Activated CD4-positive, CD25-positive, alpha-beta regulatory T cell (primary cell): ENCODE measurements at places on chromosomes 3 and 15.

DNA sequence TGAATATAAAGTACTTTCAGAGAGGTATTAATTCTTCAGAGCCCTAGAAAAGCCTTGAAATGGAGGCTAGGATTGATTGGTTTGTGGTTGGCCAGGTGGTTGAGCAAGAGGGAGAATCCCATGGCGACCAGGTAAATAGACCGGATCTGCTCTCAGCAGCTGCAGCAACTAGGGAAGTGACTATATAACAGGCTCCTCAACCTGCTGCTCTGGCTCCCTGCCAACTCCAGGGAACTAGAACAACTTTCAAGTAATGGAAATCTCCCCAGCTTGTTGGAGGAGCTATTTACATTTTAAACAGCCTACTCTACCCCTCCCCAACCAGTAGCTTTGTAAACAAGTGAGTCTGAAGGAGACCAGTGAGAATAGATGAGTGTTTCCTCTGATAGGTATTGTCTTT lies 121.8 kb upstream of the CADM2 start:
- DNase-seq: no peak

- DNase-seq: no peak
Measured at GRCh38 chr3:37773911-37774310, 87.8 kb upstream of the CTDSPL start.

- no peak for DNase-seq
Measured at GRCh38 chr3:51395493-51396213, 4.6 kb downstream of the RBM15B start.

- DNase-seq: no peak
Measured at GRCh38 chr3:172268868-172269267, 179.4 kb downstream of the GHSR start.

- DNase-seq: no peak
Measured at GRCh38 chr3:3578718-3579117, 220.5 kb upstream of the LRRN1 start.

- no peak for DNase-seq
Measured at GRCh38 chr3:128378631-128379347, 87.9 kb downstream of the DNAJB8 start.

DNA sequence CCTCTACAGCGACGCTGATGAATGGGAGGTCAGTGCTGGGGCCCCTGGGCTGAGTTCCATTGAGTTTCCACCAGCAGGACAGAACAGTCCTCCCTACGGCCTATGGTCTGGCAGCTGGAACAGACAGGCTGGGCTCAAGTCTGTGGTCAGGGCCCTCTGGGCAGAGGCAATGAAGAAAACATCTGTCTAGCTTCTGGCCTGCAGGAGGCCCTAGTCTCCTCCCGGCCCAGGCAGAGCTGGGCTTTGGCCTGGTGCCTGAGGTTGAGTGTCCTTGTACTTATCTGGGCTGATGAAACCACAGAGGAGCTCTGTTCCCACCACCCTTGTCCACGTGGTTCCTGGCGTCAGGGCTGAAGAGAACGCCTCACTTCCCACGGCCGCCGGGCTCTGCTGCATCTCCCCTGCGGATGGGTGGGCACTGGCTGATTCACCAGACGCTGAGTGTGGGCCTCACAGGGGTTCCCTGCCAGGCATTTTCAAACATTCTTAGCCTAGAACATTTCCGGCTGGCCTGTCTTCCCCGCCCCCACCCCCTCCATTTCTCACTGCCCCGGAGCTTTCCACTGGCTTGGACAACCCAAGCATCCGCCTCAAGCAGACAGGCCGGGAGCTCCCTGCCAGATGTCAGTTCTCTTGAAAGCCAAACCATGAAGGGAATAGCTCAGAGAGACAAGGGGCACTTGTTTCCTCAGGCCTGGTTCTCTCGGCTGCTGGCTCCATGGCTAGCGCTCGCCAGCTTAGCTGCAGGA lies 20.3 kb downstream of the PPCDC start:
- DNase-seq: no peak

- no peak for DNase-seq
Measured at GRCh38 chr3:116388867-116389385, 56.4 kb downstream of the LSAMP start.

DNA sequence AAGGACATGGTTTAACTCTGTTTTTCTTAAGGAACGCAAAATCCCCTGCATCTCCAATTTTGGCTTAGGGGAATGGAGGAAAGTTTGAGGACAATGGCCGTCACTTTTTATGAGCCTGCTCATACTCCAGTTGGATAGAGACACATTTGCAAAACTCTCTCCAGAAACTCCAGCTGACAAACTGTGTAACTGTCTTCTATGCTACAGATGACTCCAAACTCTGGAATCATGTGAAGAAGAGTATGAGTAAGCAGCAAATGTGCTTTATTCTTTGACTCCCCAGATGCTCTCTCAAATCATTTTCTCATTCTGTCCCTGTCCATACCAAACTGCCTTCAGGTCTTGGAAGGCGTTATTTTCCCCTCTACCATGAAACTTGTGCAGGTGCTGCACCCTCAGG lies 226.5 kb upstream of the GPR149 start:
- no peak for DNase-seq

- DNase-seq: no peak
Measured at GRCh38 chr15:85646538-85647091, 148.1 kb downstream of the KLHL25 start.

- no peak for DNase-seq
Measured at GRCh38 chr3:19645093-19645492, 288.9 kb downstream of the EFHB start.

GRCh38 chr3:24160424-24161095 lies 215.5 kb downstream of the NR1D2 start:
- no peak for DNase-seq

- no peak for DNase-seq
Measured at GRCh38 chr3:126085841-126086240, 1.9 kb upstream of the SLC41A3 start.

- no peak for DNase-seq
Measured at GRCh38 chr3:115536171-115536570, 87.1 kb upstream of the GAP43 start.

DNA sequence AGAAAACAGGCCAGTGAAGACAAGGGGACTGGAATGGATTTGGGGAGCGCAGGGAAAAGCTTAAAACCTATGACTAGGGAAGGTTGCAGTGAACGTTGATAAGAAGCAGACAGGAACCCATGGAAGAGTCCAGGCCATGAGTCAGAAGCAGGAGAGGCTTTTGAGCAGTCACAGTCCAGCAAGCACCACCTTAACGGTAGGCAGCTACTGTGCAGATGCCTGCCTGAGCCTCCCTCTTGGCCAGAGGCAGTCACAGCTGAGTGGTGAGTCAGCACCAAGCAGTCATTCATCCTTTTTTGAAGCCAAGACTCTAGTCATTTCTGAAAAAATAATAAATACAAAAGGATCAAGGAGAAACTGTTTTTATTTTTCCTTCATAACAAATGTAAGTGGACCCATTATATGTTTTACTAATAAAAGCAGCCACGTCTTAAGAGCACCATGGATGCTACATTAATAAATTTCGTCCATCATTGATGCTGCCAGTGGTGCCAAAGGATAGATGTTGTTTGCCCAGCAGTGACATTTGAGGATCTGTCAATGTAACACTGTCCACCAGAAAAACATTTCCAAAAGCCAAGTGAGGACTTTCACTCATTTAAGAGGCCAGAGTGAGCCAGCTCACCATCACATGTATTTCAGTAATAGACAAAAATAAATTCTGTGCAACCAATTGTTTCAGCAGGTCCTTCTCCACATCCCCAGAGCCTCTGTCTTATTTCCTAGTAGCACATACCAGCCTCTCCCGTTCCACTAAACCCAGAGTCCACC lies 42.1 kb upstream of the ACTC1 start:
- no peak for DNase-seq

DNA sequence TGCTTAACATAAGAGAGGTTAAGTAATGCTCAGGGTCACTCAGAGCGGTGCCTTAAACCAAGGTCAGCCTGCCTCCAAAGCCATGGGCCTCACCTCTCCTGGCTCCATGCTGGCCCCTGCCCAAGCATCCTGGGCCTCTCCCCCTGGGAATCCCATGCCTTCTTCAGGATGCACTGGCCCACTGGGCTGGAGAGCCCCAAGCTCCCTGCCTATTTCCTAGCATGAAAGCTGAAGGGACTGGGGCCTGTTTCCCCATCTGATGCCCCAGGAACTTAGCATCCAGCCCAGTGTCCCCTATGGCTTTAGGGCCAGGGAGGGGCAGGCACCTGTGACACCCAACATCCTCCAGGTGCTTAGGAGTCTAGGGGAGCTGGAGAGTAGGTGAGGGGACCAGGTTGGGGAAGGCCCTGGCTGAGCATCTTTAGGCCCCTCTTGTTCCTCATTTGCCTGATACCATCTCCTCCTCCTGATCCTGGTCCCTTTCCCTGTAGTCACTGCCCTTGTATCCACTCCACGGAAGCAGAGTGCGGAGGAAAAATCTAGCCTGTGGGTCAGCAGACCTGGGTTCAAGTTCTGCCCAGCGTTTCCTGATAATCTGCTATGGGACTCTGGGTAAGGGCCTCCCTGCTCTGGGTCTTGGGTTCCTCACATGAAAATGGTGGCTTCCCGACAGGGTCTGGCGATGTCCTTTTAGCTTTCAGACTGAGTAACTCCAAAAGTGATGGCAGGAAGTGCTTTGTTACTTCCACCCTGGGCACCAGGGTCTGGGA lies 28.6 kb downstream of the EHD4 start:
- no peak for DNase-seq

GRCh38 chr3:12955651-12956315 lies 114.4 kb upstream of the RPL32 start:
- no peak for DNase-seq

- no peak for DNase-seq
Measured at GRCh38 chr3:78665776-78666469, 1101.9 kb downstream of the ROBO1 start.

DNA sequence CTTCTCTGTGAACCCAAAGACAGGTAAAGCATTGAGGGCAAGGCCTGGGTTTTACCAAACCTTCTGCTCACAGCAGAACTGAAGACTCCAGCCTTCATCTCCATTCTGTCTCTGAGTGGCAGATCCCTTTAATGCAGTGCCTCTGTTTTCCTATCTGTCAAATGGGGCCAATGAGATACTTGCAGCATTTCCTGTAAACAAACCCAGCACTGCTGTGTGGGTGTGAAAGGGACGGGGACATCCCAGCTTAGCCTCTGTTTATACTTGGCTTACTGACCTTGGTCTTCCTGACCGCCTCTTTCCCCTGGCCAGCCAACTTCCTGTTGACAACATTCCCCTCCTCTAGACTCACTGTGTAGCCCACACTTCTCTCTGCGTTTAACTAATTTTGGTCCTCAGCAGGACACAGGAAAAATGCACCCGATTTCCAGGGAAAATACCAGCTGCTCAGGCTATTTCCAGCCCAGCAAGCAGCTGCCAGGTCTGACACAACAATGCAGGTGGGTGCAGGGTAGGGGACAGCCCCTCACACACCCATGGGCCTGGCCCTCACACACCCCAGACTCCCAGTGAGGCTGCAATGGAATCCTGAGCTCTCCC lies 105.9 kb upstream of the HERC1 start:
- no peak for DNase-seq

GRCh38 chr3:158249183-158249582 lies 139.3 kb downstream of the RSRC1 start:
- DNase-seq: no peak

GRCh38 chr3:87004883-87005282 lies 13.9 kb upstream of the VGLL3 start:
- DNase-seq: no peak

- DNase-seq: no peak
Measured at GRCh38 chr3:3800080-3800455, 837 bp downstream of the LRRN1 start.

DNA sequence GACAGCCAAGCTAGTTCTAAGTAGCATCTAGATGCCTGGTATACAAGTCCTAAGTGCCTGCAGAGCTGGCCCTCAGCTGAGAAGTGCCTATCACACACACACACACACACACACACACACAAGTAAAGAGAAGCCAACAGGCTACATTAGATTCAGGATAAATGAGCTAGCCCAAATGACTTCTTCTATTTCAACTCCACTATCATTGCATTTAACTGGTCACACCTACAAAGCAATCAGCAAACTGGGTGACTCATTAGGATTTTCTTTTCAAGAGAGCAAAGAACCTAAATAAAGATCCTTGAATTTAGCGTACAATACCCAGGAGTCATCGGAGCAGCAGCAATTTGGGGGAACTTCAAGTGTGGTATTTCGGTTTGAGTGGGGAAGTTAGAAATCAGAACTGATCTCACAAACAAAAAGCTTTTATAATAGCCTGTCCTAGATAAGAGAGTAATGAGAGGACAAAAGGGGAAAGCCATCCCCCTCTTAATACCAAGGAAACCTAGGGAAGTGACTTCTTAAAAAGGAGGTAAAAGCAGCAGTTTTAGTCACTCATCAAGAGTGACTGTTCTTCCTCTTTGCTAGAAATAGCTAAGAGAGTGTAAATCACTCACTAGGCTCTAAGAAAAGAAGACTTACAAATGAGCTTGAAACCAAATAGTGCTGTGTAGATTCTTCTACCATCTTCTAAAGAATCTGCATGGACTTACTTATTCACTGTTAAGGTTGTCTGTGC lies 112.7 kb downstream of the TNIK start:
- no peak for DNase-seq

GRCh38 chr3:64262574-64263114 lies 37.4 kb upstream of the PRICKLE2 start:
- no peak for DNase-seq

GRCh38 chr3:39277893-39278615 lies 1.8 kb downstream of the CX3CR1 start:
- no peak for DNase-seq

DNA sequence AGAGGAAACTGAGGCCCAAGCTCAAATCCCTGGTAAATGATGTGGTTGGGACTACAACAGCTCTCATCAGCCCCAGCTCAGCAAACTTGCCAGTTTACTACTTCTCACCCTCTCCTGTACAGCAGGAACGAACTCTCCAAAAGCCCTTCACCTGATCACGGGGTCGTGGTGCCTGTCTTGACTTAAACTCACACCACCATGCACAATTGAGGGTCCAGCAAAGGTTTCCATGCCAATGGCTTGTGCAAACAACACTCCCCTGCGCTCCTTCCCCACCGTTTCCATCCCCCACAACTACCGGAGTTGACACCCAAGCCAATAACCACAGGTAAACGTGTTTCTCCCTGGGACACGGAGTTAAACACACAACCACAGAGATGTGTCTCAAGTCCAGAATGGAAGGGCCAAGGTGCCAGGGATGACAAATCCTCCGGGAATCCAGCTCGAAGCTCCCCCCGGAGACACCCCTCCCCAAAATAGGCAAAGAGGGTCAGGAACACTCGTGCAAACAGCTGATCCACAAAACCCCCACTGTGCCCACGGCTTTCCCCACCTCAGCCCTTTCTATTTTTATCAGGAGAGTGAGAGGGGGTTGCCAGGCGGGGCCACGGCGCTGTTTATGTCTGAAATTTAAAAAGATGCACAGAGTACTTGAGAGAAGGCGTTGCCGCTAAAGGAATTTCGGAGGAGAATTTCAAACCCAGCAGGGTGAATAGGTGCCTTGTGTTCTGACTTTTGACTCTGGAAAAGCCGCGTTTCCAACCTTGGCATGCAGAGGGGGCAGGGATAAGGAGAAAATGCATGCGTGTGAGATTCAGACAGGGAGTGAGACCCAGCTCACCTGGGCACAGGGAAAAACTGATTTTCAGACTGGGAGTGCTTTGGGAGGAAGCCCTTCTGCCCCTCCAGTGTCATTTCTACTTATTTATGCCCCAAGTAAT lies 10.6 kb upstream of the ACAN start:
- no peak for DNase-seq

- no peak for DNase-seq
Measured at GRCh38 chr3:4675704-4676103, 182.6 kb downstream of the ITPR1 start.

- no peak for DNase-seq
Measured at GRCh38 chr3:126147147-126147931, 33.0 kb downstream of the ALDH1L1 start.

GRCh38 chr3:16432714-16433113 lies 80.8 kb downstream of the RFTN1 start:
- DNase-seq: no peak

- no peak for DNase-seq
Measured at GRCh38 chr3:170128259-170128976, 53.1 kb downstream of the PHC3 start.
